Pancreas (tissue), 10 donors: ENCODE measurements at places on chromosomes 2 and 18. TPM values are rescaled to one million over a fixed set of nuclear protein-coding genes. Genes with fewer than 3 reads are reported as not detected.

- no peak for DNase-seq
Observed at GRCh38 chr2:68344031-68344430, 21.1 kb upstream of the PLEK start.

CBLN2 gene
- 0.05 TPM for polyA plus RNA-seq

SGPP2 gene
- polyA plus RNA-seq = 0.80 TPM

- DNase-seq = no peak
Observed at GRCh38 chr2:105671156-105671555, 73.6 kb upstream of the NCK2 start.

WIPF1 gene
- polyA plus RNA-seq = 6.2 TPM

- no peak for DNase-seq
Observed at GRCh38 chr2:24626131-24626530, 135.1 kb downstream of the NCOA1 start.

CXXC1 gene
- polyA plus RNA-seq = 236 TPM

DNA sequence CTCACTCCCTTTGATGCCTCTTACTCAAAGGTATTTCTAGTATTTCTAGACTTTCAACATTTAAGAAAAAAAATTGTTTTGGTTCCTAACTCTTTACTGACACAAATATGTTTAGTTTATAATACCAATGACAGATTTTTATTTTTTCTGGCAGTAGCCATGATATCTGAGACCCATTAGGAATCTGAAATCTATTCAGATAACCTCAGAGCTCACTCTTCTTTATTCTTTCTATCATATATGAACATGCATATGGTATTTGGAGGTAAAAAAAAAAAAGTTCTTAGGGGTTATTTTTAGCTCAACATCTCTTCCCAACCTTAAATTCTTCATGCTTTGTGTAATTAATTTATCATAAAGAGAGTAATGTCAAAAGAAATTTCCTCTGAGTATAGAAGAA lies 465.5 kb downstream of the CDH2 start:
- no peak for DNase-seq

- no peak for DNase-seq
Observed at GRCh38 chr2:32135409-32135808, 30.3 kb upstream of the SLC30A6 start.

CXCR2 gene
- 0.11 TPM for polyA plus RNA-seq

- no peak for DNase-seq
Observed at GRCh38 chr2:15492773-15493325, 68.3 kb downstream of the NBAS start.

DNA sequence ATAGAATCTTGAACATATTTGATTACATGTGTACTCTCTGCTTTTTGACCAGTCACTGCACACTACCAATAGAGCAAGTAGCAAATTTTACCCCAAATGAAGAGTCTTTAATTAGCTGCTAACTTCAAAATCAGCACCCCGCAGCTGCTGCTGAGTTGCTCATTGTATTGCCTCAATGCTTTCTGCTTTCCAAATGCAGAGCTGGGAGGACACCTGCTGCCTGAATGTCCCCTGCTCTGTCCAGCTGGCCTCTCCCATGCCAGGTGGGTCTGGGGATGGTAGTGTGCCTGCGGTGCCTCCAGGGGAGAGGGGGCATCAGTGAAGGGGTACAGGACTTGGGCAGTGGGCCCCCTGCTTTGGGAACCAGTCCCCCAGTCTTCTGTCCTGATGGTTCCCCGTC lies 184.8 kb downstream of the PRKCE start:
- no peak for DNase-seq

PFN4 gene
- polyA plus RNA-seq = 0.63 TPM

DNA sequence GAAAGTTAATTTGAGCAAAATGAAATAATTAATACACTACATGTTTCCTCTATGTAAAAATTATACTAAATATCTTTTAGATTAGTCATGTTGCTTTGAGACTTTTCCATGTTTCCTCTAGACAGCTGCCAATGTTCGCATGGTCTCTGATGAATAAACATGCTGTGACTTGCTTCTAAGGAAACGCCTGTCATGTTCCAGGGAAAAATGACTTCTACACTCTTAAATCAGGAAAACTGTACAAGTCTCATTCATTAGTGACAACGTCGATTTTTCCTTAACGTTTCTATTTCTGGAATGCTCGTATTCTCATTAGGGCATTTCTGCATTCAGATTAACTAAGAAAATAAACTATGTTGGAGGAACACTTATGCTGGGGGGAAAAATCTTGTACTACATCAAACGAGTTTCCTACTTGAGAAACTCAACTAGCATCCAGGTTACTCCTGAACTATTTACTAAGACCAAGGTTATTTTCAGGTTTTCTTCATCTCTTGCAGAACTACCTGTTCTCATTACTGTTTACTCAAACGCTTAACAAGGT lies 1.6 kb downstream of the COBLL1 start:
- peak; percentile 71 for DNase-seq

- DNase-seq = no peak
Observed at GRCh38 chr2:223215254-223215516, 163.2 kb downstream of the KCNE4 start.

DNA sequence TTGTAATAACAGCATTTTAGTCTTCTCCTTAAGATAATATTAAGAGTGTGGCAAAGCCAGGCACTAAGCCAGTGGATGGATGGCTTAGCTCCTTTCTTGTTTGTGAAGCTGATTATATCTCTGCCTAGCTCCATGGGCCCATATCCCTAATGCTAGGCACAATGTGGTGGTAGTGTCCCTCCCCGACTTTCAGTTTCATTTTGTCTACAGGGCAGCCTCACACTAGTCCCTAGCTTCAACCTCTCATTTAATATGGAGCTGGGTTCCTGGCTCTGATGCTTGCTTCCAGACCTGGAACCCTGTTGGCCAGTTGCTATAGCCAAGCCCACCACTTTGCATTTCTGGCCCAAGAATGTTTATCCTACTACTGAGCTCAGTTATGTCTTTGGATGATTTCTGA lies 437.0 kb upstream of the MEIS1 start:
- DNase-seq = no peak

DNA sequence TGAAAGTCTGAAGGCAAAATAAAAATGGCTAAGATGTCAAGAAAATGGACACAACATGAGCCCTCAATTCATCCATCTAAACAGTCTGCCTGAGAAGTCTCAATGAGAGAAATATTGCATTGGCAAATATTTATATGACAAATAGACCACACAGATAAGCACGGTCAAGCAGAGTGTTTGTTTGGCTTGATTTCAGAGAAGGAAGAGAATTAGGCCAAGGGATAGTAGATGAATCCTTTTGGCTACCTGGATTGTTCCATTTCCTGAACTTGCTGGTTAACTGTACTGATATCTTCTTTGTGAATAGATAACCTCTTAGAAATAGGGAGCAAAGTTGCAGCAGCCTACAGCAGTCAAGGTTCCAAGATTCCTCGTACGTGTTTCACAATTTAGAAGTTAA lies 129.6 kb downstream of the RBMS1 start:
- DNase-seq = no peak

CFC1 gene
- 207 TPM for polyA plus RNA-seq

DNA sequence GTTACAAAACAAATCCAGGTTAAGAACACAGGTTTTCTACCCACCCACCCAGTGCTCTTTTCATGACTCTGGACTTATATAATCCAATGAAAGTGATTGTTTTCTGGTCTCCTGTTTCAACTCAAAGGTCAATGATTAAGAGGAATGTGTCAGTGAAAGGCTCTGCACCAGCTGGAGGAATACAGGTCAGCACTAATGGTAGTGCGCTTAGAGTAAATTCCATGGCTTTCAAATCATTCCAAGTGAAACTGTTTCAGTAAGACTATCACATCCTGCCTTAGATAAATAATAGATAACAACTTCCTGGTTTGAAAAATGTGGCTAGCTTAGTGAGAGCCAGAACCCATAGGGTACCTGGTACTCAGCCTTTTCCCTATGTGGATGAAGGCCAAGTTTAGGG lies 47.8 kb downstream of the SLC9A4 start:
- DNase-seq = no peak

DNA sequence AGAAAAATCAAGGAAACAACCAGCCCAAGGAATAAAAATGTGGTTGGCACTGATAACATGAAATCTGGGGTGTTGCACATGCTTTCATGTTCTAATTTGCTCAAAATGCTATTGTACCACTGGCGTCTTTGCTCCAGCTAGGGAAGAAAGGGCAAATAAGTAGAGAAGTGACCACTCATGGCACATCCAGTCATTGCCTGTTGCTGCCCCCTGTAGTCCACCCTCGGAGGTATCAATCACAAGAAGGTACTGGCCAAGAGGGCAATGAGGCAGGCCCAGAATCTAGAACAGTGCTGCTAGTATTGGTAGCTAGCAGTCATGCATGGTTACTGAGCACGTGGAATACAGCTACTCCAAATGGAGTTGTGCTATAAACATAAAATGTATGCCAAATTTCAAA lies 213.4 kb downstream of the CDCA7 start:
- no peak for DNase-seq

- no peak for DNase-seq
Observed at GRCh38 chr18:25517881-25518715, 166.1 kb upstream of the ZNF521 start.

DNA sequence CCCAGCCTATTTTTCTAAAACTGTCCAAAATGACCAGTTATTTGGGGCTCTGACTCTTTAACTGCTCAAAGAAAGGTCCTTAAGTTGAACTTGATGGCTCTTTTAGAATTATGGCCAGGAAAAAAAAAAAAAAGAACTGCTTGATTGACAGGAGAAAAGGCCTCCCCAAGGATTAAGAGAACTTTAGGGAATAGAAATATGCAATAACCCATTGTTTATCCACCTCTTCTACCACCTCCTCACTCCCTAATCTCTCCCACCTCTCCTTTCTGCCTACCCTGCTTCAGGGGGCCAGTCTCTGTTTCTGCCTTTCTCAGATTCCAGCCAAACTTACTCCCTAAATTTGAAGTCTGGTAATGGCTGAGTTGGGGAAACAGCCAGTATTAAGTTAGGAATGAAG lies 5.7 kb upstream of the STRN start:
- no peak for DNase-seq

- no peak for DNase-seq
Observed at GRCh38 chr2:54902763-54903162, 147.5 kb downstream of the RTN4 start.

- DNase-seq = no peak
Observed at GRCh38 chr2:238873841-238874240, 26.0 kb downstream of the TWIST2 start.

SPATA3 gene
- polyA plus RNA-seq = not detected

TDRD15 gene
- not detected for polyA plus RNA-seq

RPIA gene
- 15.4 TPM for polyA plus RNA-seq

GRCh38 chr2:33839791-33840190 lies 240.7 kb upstream of the FAM98A start:
- DNase-seq = no peak

TMEM163 gene
- 25.2 TPM for polyA plus RNA-seq

DNA sequence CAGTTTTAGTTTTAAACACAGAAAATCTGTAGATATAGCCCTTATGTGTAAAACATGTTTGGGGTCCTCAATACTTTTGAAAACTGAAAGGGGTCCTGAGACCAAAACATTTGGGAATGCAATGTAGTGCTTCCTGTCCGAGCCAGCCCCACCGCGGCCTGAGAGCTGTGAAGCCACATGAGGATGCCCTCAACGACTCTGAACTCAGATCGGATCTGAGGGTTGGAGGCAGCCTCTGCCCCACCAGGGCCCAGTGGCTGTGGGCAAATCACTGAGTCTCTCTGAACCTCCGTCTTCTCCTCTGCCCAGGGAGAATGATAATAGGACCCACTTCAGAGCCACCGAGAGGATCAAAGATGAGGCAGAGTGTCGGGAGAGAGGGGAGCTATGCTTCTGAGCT lies 33.4 kb upstream of the HPCAL1 start:
- DNase-seq = no peak

AQP12A gene
- 744 TPM for polyA plus RNA-seq

POMC gene
- 12.0 TPM for polyA plus RNA-seq

DNA sequence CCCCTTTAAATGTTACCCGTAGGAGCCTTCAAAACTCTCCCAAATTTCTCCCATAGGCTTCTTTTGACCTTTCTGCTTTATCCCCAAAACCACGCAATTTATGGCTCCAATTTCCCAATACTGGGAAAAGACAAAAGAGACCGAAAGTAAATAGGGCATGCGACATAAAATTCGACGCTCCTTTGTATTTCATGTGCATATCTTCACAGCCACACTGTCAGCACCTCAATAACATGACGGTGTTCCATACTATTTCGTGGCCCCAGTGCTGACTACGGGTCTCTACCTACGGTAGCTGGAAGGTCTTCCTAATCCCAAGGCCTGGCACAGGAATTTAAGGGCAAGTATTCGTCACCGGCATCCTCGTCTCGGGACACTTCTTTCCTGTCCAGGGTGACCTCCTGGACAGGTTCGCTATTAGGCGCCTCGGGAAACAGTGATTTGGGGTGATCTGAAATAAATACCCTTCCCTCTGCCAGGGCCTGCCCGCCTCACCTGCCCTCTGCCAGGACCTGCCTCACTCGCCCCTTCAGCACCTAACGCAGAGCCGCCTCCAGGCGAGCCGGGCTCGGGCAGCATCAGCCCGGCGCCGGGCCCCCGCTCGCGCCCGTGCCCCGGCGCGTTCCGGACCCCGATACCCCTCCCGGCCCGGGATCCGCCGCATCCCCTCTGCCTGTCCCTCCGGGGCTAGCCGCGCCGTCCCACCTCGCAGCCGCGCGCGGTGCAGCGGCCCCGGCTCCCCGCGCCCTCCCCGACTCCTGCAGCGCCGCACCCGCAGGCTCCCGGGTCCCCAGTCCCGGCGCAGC lies 680 bp downstream of the DTNB start:
- DNase-seq = peak; percentile 81

- no peak for DNase-seq
Observed at GRCh38 chr2:239588451-239589269, 187.8 kb upstream of the HDAC4 start.

DNA sequence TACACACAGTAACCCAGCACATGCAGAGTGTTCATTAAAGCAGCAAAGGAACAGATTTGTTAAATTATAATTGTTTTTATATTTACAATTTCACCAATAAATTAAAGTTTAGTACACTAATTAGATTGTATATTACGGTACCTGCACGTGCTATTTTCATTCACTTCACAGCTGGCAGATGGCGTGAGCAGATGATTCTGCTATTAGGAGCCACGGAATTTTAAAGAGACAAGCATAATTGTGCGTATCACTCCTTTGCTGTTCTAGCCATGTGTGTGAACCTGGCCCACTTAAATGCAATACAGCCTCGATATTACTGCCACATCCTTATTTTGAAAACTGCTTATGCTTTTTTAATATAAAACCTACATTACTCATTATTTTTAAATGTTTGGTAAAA lies 332.8 kb upstream of the SOX11 start:
- no peak for DNase-seq

- no peak for DNase-seq
Observed at GRCh38 chr2:79971807-79972206, 332.7 kb downstream of the LRRTM1 start.

- DNase-seq = peak; percentile 24
Observed at GRCh38 chr2:65264821-65265670, 37.4 kb downstream of the ACTR2 start.

RTP5 gene
- polyA plus RNA-seq = 0.02 TPM

DNA sequence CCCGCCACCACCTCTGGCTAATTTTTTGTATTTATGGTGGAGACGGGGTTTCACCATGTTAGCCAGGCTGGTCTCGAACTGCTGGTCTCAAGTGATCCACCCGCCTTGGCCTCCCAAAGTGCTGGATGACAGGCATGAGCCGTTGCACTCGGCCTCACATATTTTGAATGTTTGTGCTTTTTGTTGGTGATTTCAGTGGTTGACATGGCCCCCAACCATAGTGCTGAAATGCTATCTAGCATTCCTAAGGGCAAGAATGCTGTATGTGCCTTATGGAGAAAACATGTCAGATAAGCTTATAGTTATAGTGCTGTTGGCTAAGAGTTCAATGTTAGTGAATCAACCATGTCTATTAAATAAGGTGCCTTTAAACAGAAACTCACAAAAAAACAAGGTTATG lies 8.9 kb downstream of the ZAP70 start:
- no peak for DNase-seq

REG3G gene
- polyA plus RNA-seq = 73.2 TPM
